Coronary artery (tissue), 2 donors: ENCODE measurements at places on chromosomes 2 and 18.
A peak's percentile ranks its signal among the peaks of the same experiment; 100 is the strongest.

DNA sequence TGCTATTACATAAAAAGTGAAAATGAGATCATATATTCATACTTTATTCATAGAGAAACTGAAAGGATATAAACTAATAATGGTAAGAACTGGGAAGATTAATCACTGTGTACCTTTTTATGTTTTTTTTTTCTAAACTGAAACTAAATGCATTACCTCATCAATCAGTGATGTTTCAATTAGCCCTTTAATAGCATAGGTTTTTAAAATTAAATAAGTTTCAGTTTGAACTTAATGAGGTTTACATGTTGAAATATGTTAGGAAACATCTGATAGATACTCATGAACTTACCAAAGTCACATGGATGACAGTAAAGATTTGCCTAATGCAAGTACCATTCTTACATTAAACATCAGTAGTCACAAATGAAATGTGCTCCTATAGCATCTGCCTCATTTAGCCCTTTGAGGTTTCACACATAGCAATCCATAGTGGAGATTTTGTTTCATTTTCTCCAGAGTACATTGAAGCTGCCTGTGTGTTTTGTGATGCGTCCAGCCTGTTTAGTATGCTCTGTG, 8.9 kb downstream of the MAPRE2 start:
- DNase-seq, result no peak

DNA sequence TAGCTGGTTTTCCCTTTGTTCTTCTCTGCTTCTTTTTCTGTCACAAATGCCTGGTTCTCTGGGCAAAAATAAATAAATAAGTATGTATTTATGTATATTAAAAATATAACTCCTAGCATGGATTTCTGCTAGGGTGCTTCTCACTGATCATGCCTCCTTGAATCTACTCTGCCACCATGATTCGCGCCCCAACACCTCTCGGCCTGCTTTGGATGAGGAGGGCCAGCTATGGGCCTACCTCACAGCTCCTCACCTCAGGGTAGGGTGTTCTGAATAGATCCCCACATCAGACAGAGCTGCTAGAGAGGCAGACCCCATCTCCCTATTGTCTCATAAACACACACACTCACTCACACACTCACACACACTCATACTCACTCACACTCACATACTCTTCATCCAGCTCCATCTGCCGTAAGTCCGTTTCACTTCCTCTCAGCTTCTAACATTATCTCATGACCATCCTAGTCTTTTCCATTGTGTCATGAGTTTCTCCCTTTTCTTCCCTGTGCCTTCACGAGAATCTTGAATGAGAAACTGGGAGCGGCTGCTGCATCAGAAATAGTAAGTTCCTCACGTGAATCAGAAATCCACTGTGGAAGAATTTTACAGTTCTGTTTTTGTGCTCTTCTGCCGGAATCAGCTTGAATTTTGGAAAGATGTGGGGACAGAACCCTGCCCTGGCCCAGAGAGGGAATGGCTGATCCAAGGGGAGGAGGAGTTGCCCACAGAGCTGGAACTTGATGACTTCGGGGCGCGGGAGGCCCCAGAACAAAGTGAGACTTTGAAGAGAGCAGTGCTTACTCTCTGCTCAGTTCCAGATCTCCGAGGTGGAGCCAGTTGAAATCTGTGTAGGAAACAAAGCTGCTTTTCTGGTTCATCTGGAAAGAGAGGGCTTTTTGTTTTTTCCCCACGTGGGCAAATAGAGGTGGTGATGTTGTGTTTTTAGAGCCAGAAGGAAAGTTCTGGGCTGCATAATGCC, 20.9 kb downstream of the ANXA4 start:
- DNase-seq, result no peak

DNA sequence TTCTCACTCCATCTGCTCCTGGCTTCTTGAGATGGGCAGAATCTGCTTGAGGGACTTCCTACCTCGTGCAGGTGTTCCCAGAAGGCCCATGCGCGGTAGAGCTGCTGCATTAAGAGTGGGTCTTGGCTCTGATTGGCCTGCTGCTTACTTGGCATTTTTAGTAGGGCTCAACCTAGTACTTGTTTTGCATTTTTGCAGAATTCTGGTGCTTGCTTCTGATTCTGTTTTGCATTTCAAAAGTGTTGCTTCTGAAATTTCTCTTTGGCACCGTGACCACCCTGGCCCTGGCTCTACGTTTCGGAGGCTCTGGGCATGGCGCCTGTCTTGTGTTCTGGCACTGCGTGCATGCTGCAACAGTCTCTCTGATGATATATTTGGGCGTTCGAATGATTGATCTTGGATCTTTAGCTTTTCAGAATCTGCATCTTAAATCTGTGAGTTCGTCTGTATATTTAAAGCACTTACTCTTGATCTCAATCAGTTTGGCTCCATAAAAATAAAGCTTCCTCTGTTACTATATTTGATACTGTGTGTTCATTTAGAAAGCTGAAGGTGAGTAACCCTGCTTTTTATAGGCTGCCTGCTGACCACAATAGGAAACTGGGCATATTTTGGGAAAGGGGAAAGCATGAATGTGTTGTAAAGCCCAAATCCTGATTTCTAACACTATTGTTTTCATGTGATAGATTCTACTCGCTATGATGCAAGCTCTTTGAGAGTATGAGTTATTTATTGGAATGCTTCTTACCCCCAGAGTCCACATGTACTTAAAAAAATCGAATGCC, 22.2 kb downstream of the EFR3B start:
- no peak for DNase-seq

DNA sequence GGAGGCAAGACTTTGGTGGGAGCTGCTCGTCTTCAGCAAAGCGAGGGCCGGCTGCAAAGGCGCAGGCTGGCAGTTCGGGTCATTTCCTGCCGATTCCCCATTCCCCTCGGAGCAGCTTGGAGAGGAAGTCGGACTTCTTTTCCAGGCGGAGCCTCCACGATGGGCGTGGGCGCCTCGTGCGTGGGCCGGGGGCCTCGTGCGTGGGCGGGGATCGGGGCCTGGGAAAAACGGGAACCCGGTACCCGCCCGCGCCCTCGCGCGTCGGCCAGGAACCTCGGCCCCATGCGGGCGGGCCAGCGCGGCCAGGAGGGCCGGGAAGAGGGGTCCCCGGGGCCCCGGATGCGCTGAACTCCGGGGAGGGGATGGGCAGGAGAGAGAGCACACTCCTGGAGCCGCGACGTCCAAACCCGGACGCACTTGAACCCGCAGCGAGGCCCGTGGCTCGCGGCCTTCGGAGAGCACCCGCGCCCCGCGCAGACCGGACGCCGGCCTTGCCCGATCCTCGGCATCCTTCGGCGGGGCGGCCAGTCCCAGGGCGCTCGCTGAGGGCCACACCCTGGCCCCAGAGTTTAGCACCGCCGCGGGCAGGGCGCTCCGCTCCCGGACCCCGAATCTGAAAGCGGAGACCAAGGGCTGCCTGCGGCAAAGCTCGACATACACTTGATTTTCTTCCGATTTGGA, 368.4 kb downstream of the MTX2 start:
- no peak for DNase-seq

GRCh38 chr18:37430357-37431076, 135.1 kb downstream of the CELF4 start:
- DNase-seq, result no peak

DNA sequence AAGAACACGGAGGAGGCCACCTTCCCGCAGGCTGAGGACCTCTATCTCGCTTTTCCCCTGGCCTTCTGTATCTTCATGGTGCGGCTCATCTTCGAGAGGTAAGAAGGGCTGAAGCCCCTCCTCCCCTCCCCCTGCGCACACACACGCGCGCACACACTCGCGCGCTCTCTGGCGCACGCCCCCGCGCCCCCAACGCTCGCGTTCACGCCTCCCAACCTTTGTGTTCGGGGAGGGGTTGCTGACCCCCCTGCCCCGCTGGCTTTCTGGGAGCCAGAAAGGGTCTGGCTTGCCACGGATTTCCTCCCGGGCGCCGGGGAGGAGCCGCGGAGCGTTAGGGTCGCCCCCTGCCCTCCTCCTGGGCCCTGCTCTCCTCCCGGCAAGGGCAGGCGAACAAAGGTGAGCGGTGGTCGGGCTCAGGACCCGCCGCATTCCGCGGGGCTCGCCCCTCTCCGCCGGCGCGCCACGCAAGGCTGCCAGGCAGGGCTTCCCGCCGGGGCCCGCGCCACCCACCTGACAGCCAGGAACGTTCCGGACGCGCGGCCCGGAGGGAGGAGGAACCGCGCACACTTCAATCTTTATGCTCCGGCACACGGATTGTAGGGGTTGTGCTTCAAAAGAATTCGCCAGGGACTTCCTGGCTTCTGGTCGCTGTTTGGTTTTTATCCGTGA, 583 bp downstream of the CERS6 start:
- peak; percentile 75 for DNase-seq

GRCh38 chr2:12451726-12452125, 265.0 kb upstream of the TRIB2 start:
- DNase-seq, result no peak
